ENCODE measurements at places on chromosomes 1 and 21. TPM values are rescaled to one million over a fixed set of nuclear protein-coding genes. Genes with fewer than 3 reads are reported as not detected.

DNA sequence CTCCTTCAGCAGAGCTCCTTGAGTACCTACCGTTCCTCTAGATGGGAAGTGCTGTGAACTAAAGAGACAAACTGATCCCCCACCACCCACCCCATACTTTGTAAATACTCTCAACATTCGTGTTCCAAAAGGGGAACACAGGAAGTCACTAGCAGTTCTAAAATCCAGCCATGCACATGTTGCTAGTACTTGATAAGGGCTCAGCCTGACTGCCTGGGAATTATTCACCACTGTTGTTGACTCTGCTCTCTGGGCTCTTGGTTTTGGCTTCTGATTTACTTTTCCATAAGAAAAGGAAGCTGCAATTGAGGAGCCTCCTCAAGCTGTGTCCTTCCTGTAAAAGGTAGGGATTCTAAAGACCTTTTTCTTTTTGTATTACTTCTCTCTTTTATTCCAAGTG, 67.5 kb downstream of the IVNS1ABP start:
- DNase-seq = no peak

DNA sequence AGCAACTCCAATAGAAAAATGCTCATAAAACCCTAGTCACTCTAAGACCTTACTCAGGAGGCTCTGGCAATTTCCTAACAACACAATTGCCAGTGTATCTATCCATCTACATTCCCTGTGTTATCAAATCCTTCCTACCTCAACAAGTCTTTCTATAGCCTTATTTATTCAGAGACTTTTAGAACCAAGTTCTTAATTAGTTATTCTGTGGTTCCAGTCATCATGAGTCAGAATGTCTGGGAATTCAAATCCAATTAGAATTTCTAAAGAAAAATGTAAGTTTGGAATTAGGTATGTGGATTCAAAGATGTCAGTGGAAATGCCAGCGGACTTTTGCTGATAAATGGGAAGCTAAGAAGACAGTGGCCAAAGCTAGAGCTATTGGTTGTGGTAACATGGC, 302.6 kb upstream of the C1orf87 start:
- no peak for DNase-seq

Gene HNRNPR
- polyA plus RNA-seq = 148 TPM

DNA sequence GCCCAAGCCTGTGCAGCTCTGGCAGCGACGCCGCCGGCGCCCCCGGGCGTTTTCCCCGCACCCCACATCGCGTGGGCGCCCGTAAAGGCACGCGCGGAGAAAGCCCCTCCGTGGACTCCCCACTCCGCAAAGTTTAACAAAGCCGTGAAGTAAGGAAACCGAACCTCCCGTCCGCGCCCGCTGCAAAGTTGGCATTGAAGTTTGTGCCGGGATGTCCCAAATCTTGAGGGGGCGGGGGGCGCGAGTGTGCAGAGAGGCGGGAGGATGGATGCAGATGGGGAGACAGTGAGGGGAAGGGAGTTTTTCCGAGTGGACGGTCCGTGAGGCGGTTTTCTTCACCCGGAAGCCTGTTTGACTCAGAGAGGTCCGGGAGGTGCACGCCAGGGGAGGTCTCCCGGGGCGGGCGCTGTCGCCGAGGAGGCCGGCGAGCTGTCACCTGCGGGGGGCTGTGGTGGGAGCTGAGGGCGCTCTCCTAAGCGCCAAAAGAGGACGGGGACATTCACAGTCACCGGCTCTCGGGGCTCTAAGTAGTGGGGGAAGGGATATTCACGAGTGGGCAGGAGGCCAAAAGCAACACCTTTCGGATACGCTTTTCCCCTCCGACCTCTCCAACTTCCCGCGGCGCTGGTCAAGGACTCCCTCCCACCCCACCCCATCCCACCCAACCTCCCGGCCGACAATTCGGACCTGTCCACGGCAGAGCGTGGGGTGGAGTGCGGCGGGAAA, 1.3 kb downstream of the WLS start:
- no peak for DNase-seq

Gene RNU1-1
- polyA plus RNA-seq = 3.2 TPM

- no peak for DNase-seq
Observed at GRCh38 chr1:71041806-71042205, 5.8 kb downstream of the PTGER3 start.

Gene CNKSR1
- polyA plus RNA-seq = 109 TPM

DNA sequence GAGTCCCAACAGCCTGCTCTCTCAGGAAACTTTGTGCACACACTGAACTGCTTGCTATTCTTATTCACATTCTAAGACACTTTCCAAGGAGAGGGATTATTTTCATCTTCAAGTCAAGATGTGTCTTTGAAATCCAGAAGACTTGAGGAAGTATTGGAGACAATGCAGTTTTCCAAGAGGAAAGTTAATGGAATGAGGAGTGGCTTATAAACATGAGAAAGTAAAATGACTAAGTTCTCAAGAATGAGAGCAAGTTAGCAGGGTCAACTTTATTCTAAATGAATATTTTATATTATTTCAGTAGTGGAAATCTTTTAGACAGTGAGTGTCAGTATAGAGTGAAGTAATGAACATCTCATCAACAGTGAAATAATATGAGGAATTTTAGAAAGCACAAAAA, 1239.3 kb downstream of the MRPL39 start:
- DNase-seq = no peak

Gene IVNS1ABP
- polyA plus RNA-seq = 173 TPM

Gene TNFRSF18
- polyA plus RNA-seq = 0.49 TPM

GRCh38 chr1:174768949-174769348, 230.8 kb upstream of the CACYBP start:
- DNase-seq = no peak

DNA sequence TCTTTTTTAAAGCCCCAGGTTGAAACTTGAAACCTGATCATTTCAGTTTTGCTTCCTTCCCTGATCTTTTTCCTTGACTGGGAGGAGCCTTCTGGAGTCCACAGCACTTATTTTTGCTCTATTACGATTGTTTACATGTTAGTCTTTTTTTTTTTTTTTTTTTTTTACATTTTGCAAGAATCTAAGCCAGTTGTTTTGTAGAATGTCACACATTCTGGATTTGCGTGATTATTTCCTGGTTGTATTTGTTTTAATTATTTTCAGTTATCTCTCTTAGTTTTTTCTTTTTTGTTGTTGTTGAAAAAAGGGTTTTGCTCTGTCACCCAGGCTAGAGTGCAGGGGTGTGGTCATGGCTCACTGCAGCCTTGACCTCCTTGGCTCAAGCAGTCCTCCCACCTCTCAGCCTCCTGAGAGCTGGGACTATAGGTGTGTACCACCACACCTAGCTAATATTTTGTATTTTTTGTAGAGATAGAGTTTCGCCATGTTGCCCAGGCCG, 32.8 kb downstream of the OSBPL9 start:
- DNase-seq = no peak

GRCh38 chr1:71193153-71193552, 112.3 kb upstream of the ZRANB2 start:
- no peak for DNase-seq

GRCh38 chr1:156727492-156727891, 777 bp upstream of the METTL25B start:
- DNase-seq = no peak

DNA sequence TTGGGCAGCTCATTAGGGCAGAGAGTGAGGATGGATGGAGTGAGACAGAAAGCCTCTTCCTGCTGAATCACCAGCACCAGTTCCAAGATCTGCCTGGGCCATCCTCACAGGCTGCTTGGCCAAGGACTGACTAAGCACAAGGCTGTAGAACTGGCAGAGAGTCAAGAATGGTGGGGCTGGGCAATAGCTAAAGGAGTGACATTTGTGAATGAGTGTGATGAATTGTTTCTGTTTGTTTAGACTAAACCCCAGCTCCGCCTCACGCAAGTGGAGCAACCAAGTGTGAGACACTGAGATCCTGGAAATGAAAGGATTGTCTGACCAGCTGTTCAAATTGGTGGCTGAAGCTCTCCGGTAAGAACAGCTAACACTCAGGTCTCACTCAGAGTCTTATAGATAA, 38.6 kb downstream of the BRINP2 start:
- peak; percentile 63 for DNase-seq

Gene KIF2C
- 10.9 TPM for polyA plus RNA-seq

Gene EFNA1
- 96.1 TPM for polyA plus RNA-seq

Gene CFAP107
- 0.03 TPM for polyA plus RNA-seq

DNA sequence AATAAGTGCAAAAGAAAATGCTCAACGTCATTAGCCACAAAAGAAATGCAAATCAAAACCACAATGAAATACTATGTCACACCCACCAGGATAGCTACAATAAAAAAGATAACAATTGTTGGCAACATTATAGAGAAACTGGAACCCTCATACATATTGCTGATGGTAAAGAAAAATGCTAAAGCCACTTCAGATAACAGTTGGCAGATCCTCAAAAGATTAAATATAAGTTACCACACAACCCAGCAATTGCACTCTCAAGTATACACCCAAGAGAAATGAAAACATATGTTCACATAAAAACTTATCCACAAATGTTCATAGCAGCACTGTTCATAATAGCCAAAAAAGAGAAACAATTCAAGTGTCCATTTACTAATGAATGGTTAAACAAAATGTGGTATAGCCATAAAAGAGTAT, 20.7 kb downstream of the TRIM33 start:
- DNase-seq = no peak

Gene FCRL5
- 0.09 TPM for polyA plus RNA-seq

GRCh38 chr1:171645553-171646248, 6.8 kb downstream of the MYOC start:
- DNase-seq = no peak

Gene ROR1
- polyA plus RNA-seq = 14.4 TPM

Gene SLFNL1
- 0.85 TPM for polyA plus RNA-seq

- peak; percentile 42 for DNase-seq
Observed at GRCh38 chr1:9922342-9922741, 12.3 kb upstream of the CTNNBIP1 start.

- no peak for DNase-seq
Observed at GRCh38 chr1:55823541-55824250, 608.5 kb upstream of the USP24 start.

DNA sequence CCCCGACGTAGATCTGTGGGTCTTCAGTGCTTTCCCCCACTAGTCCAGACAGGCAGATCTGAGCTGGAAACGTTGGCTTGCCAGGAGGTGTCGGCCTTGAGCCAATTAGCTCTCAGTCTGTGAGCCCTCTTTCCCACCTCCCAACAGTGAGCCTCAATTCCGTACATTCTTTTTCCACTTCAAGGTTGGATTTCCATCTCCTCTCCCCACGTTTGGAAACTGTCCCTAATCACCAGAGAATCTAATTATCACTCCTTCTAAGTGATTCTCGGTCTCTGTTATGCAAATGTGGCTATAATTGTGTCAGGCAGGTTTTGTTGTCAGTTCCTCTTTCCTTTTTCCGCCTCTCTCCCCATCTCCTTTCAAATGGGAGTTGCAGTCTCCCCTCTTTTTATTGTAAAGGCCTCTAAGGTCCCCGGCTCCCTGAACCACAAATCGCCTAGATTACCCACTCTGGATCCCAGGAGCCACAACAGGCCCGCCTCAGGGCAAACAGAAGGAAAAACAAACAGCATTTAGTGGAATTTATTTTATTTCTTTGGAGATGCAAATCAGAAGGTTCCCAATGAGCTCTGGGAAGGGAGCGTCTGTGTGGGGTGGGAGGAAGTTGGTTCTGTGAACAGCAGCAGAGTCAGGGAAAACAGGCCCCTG, 29.4 kb upstream of the LRRN2 start:
- no peak for DNase-seq

- DNase-seq = peak; percentile 35
Observed at GRCh38 chr1:172429331-172430127, 9.0 kb downstream of the C1orf105 start.

Gene CSF3R
- 4.1 TPM for polyA plus RNA-seq

- no peak for DNase-seq
Observed at GRCh38 chr1:40808444-40808843, 24.9 kb downstream of the KCNQ4 start.

DNA sequence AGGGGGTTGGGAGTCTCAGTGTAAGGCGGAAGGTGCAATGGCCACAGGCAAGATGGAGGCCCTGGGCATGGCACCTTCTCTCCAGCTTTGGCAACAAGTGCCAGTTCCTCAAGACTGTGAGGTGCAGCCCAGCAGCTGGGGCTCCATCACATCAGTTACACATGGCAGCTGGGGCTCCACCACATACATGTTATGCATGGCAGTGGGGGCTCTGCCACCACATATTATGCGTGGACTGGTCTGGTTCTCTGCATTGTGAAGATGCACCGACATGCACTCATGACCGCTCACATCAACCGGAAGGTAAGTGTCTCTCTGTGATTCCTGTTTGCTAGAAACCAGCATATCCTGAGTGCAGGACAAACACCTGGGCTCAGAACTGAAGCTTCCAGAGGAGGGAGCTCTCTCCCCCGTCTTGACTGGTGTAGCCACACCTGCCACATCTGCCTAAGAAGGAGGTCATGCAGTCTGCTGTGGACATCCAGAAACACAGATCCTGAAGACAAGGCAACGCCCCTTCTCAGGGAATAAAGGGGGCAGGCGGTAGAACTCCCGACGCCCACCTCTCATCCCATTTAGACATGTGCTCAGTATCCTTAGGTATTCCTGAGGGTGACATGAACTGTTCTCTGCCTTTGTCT, 104.1 kb upstream of the TMPRSS2 start:
- DNase-seq = peak; percentile 63

Gene TRIM63
- polyA plus RNA-seq = 6.4 TPM

Gene TXNIP
- 607 TPM for polyA plus RNA-seq

GRCh38 chr1:166944186-166944967, 31.0 kb downstream of the ILDR2 start:
- DNase-seq = no peak

GRCh38 chr21:44263768-44264167, 2.1 kb upstream of the DNMT3L start:
- DNase-seq = no peak

- DNase-seq = no peak
Observed at GRCh38 chr1:164983023-164983650, 373.4 kb downstream of the LMX1A start.

DNA sequence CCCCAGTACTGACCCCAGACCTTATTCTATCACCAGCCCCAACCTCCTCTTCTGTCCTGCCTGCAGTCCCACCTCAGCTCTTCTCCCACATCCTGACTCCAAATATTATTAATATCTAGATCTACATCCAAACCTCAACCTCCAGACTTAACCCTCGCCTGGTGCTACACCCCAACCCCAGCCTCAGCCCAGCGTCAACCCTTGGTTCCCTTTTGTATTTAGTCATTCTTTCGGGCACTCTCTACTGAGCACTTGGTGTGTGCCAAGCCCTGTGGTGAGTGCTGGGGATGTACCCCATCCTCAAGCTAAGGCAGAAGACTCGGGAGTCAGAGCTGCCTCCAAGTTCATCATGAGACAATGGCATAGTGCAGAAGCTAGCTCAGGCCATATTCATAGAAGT, 1.1 kb downstream of the SHISAL2A start:
- DNase-seq = no peak

DNA sequence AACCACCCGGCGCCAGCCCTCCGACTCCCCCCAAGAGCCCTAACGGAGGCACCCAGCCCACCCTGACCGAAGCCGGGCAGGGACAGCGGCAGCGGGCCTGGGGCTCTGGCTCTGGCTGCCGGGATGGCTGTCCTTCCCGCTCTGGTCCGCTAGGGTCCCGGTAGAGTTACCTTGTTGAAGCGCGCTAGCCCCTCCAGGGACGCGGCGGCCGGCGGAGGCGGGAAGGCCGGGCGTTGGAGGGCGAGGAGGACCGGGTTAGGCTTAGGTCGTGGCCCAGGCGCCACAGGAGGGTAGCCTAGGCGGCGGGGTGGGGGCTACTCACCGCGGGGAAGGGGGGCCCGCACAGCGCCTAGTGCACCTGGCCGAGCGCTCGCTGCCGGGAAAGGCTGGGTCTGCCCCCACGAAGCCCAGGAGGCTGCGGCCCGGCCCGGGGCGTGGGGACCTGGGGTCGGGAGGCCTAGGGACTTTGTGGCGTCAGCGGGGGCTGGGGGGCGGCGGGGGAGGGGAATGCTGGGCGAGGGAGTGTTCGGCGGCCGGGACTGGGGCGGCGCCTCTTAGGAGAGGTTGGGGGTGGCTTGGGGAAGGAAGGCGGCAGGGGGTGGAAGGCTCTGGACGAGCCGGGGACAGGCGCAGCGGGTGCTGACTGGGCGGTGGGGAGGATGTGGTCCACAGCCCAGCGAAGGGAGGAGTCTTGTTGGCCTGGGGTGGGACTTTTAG, at the start of gene TRIM17:
Gene TRIM17 (minus strand): TSS at position 645 of the 717 bp plus-strand sequence. CDS start 1,789 bp downstream, outside the sequence.
- DNase-seq = peak; percentile 27

All from large intestine (tissue), 12 donors.